ENCODE measurements at places on chromosomes 2 and 18.

GRCh38 chr2:112021290-112021689 lies 33.8 kb upstream of the TMEM87B start:
- no peak for DNase-seq

DNA sequence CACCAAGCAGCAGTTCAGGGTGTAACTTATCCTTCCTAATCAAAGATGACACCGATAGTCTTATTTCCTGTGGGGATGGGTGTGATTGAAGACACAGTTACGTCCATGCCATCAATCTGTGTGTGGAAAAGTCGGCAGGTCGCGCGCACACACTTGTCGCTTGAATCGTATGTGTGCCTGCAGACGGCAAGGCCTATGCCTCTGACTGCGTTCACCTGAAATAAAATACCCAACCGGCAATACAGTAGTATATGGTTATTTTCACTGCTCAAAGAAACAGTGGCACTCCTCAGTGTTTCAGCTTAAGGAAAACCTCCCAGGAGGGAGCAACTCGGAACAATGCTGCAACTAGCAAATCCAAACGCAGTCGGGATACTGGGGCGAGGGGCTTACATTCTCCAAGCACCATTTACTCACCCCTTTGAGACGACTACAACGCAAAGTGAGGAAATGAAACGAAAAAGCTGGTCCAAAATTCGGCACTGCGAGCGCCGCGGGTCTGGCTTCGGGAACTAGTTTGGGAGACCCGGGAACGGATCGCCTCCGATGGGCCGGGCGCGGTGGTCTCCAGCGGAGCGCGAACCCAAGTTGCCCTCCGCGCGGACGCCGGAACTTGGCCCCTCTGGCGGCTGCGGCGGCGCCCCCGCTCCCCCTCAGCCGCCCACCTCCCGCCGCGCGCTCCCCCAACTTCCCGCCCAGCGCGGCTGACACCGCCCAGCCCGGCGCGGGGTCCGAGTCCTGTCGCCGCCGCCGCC lies 675 bp downstream of the PRKD3 start:
- DNase-seq = no peak

GRCh38 chr2:46239175-46239846 lies 57.9 kb upstream of the EPAS1 start:
- no peak for DNase-seq

DNA sequence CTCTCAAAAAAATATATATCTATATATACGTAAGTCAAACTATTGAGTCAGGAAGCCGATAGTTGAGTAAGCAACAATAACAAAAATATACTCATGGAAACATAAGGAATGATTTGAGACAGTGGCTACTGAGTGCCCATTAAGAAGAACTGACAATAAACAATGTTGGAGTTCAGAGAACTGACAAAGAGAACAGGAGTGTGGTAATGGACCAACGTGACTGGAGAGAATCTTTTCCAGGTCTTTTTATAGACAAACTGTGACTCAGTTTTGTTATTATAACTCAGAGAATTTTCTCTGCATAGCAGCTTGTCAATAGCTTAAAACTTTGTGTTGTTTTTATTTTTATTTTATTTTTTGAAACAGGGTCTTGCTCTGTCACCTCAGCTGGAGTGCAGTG lies 4.6 kb upstream of the GALM start:
- no peak for DNase-seq

DNA sequence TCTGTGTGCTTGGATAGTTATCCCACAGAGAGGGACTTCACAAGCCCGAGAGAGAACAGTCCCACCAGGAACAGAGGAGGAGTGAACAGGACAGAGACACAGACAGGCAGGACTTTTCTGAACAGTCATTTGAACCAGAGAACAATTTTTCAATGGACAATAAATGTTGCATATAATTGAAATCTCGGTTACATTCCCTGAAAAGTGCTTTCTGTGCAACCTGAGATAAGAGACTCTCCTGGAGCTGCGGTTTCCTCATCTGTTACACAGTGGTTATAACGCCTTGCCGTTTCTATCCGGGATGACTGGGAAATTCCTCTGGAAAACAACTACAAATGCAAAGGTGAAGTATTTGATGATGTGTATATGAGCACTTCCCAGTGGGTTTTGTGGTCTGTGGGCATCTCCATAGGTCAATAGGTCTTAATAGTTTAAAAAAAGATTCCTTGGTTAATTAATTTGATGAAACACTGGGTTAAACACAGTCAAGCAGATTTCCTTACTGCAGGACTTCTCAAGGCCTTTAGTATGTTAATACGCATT lies 87.2 kb upstream of the HPCAL1 start:
- no peak for DNase-seq

GRCh38 chr18:26550998-26551694 lies 2.8 kb upstream of the KCTD1 start:
- DNase-seq = no peak

- no peak for DNase-seq
Measured at GRCh38 chr2:241121008-241121407, 18.9 kb upstream of the MTERF4 start.

- no peak for DNase-seq
Measured at GRCh38 chr2:42847596-42848151, 55.3 kb upstream of the HAAO start.

- DNase-seq = no peak
Measured at GRCh38 chr2:227324642-227324994, 433 bp upstream of the MFF start.

DNA sequence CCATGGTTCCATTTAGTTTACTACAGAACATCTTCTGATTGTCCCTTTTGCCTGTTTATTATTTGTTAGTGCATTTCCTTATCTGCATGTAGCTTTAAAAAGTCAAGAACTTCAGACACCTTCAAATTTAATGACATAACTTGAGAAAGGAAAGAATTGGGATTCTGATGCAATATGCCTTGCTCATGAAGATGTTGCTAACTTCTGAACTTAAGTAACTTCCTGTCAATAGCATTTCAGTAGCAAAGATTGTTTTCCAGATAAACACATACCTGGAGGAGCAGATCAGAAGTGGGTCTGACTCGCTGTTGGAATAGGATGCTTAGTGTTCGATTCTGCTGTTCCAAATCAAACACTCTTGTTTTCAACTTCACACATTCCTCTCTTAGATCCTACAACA lies 190.2 kb upstream of the LYPD1 start:
- no peak for DNase-seq

- no peak for DNase-seq
Measured at GRCh38 chr2:153939124-153939796, 67.5 kb downstream of the GALNT13 start.

- DNase-seq = no peak
Measured at GRCh38 chr2:174051741-174052583, 86.8 kb upstream of the SP3 start.

DNA sequence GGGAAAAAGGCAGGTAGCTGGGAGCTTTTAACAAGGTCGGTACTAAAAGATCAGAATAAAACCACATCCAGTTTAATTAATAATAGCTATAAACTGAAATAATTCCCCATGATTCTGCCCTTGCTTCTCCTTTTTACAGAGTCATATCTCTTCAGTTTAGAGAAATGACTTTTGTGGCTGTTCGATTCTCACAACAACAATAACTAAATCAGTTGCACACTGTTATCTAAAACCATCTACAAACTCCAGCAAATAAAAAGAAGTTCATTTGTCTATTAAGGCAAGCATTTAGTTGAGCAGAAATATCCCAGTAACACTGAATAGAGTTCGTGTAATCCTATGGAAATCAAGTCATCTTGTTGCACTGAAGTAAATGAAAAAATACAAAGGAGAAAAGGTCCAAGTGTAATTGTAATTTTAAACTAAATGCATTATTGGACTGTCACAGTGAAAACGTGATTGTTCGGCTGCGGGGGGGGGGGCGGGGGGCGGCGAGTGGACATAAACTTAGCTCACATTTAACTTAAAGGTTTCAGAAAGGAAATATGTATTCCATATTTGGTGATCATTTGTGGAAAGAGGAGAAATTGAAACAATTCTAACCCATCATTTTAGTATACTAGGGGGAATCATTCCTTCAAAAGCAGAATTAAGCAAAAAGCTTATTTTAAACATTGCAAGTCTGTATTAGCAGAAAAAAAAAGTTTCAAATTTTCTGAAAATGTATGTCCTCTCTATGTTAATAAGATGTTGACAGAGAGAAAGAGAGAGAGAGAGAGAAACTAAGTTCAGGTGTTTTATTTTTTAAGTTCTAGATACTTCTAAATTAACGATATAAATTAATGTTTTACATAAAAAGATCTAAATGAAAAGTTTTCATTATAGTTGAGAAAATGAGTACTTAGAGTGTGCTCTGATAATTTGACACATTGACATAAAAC lies 144.5 kb downstream of the MEIS1 start:
- no peak for DNase-seq

DNA sequence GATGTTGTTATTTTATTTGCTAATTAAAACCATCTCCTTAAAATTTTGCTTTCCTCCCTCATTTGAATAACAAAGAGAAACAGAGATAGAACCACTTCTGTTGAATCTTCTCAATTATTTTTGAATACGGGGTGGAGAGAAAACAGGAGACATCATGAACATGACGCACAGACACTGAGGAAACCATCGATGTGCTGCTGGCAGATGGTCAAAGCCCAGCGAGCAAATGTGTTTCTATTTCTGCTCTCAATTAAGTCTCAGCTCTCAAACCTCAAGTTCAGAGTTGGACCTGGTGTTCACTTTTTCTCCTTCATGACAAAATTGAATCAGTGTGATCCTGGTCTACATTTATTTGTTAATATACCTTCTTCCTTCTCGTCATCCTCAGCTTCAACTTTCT lies 36.1 kb upstream of the TWIST2 start:
- no peak for DNase-seq

GRCh38 chr18:54149078-54149697 lies 75.3 kb downstream of the MBD2 start:
- no peak for DNase-seq

- no peak for DNase-seq
Measured at GRCh38 chr2:137202318-137202717, 437.0 kb downstream of the THSD7B start.
